ENCODE measurements at places on chromosomes 2 and 18.

- no peak for DNase-seq
Observed at GRCh38 chr2:150403457-150403856, 84.0 kb downstream of the RND3 start.

- DNase-seq = no peak
Observed at GRCh38 chr18:39839782-39840181, 2115.3 kb upstream of the PIK3C3 start.

DNA sequence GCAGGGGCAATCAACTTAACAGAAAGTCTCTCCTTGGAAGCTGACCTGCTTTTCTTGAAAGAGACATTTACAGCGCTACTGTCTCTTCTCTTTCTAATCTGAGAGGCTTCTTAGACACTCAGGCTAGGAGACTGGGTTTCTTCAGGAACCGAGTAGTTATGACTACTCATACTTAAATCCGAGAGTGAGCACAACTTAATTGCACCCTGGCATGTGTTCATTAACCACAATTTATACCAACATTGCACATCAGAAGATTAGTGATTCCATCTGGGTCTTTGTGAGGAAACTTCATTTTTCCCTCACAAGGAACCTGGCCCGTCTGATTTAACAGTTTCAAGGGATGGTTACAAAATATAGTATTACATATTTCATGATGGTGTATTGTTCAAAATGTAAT, 176.9 kb downstream of the UBE2E3 start:
- no peak for DNase-seq

DNA sequence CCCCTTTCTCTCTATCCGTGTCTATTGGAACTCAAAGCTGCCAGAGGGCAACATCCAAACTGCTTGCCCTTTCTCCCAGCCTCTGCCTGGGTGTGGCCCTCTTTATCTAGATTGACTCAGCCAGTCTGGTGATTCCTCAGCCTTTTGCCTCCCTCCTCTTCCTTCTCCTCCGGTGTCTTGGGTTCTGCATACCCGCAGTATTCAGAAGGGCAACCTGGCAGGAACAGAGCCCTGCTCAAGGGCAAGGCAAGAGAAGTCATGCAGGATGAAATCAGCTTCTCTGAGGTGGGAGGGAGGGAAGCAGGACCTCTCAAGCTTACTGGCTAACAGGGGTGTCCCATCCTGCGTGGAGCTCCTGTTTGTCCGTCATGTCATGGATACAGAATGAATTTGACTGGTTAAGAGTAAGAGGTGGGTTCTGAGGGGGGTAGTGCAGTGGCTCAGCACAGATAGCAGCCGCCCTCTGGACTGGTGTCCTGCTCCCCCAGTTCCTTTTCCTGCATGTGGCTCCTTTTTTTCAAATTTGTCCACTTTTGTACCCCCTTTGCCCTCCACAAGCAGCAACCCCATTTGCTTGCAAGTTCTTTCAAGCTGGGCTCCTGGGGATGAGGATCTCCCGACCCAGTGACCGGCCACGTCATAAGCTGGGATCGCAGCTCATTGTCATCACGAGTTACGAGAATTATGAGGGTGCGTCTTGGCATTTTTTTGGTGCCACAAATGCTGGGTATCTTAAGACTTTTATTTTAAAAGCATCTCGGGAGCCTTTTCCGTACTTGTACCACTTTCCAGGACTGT, 154.1 kb downstream of the FHOD3 start:
- DNase-seq = no peak

GRCh38 chr2:50355891-50356290, 676.0 kb downstream of the NRXN1 start:
- DNase-seq = no peak

- DNase-seq = no peak
Observed at GRCh38 chr18:3209859-3210569, 9.8 kb downstream of the MYOM1 start.

DNA sequence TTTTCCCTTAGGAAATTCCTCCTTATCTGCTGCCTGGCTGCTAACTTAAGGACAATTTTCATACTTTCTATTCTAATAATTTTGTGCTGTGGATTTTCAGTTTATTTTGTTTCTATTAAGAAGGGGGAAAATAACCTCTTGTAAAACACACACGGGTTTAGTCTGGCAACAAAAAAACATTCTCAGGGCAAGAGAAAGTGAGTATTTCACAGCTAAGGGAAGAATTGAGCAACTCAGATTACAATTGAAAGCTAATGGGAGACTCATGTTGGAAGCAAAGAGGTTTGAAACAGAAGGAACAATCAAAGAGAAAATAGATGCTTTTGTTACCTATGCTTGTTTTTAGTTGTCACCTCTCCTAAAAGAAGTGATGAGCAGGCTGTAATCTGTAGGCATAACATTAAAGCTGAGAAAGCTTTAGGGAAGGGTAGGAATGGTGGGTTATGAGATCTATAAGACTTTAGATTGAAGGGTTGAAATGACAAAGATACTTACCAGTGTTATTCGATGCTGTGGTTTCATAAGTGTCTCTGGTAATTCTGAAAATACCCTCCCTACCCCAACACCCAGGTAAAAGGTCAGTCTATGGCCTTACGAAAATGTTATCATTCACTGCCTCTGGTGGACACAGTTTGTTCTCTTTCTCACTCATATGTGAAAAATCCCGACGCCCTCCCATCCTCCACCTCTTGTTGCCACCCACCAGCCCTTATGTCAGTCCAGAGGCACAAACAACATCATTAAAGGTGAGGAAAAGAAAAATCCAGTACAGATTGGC, 510.9 kb downstream of the TXNL1 start:
- no peak for DNase-seq

- no peak for DNase-seq
Observed at GRCh38 chr2:74181739-74182138, 3.1 kb upstream of the MOB1A start.

Data from stimulated activated naive CD8-positive, alpha-beta T cell treated with anti-CD3 and anti-CD28 coated beads, Interleukin-15, Interleukin-2, amounts not matched to agents 100 U/mL and 50 U/mL, for 24 hours (primary cell).